HT1080 (cell line): ENCODE measurements at places on chromosomes 13 and 19. TPM values are rescaled to one million over a fixed set of nuclear protein-coding genes. Genes with fewer than 3 reads are reported as not detected.

The HIPK4 gene
- not detected in 2 replicates for total RNA-seq

- DNase-seq = peak; percentile 26
Observed at GRCh38 chr19:18233224-18233825, 7.1 kb upstream of the PDE4C start.

- no peak for DNase-seq
Observed at GRCh38 chr13:75360170-75360569, 121.8 kb downstream of the TBC1D4 start.

DNA sequence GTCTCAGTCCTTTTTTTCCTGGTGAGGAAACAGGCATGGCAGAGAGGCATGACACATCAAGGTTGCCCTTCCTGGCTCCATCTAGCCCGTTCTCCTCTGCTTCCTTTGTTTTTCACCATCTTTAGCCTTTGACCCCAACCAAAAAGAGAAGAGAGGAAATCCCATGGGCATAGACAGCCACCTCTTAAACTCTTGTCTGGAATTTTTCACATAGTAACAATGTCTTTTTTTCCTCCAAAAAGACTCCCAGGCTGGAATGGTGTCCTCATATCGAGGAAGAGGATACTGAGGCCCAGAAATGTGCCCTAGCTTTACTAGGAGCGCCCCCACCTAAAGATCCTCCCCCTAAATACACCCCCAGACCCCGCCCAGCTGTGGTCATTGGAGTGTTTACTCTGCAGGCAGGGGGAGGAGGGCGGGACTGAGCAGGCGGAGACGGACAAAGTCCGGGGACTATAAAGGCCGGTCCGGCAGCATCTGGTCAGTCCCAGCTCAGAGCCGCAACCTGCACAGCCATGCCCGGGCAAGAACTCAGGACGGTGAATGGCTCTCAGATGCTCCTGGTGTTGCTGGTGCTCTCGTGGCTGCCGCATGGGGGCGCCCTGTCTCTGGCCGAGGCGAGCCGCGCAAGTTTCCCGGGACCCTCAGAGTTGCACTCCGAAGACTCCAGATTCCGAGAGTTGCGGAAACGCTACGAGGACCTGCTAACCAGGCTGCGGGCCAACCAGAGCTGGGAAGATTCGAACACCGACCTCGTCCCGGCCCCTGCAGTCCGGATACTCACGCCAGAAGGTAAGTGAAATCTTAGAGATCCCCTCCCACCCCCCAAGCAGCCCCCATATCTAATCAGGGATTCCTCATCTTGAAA, at the start of gene GDF15:
Gene GDF15, plus strand, starts transcription at position 484 of the 868 bp plus-strand sequence. Its CDS starts 32 bp downstream, at position 516.
- peak; percentile 89 for DNase-seq

DNA sequence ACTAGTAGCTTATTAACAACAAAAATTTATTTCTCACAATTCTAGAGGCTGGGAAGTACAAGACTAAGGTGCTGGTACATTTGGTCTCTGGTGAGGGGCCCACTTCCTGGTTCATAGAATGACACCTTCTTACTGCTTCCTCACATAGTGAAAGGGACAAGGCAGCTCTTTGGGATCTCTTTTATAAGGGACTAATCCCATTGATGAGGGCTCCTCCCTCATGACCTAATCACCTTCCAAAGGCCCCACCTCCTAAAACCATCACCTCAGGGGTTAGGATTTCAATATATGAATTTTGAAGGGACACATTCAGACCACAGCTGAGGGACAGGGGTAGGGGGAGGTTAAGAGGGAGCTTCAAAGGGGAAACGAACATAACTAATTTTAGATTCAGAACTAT, 20.3 kb downstream of the SPART start:
- no peak for DNase-seq

The CAPN12 gene
- 0.10 and 0.14 TPM in 2 replicates for total RNA-seq

DNA sequence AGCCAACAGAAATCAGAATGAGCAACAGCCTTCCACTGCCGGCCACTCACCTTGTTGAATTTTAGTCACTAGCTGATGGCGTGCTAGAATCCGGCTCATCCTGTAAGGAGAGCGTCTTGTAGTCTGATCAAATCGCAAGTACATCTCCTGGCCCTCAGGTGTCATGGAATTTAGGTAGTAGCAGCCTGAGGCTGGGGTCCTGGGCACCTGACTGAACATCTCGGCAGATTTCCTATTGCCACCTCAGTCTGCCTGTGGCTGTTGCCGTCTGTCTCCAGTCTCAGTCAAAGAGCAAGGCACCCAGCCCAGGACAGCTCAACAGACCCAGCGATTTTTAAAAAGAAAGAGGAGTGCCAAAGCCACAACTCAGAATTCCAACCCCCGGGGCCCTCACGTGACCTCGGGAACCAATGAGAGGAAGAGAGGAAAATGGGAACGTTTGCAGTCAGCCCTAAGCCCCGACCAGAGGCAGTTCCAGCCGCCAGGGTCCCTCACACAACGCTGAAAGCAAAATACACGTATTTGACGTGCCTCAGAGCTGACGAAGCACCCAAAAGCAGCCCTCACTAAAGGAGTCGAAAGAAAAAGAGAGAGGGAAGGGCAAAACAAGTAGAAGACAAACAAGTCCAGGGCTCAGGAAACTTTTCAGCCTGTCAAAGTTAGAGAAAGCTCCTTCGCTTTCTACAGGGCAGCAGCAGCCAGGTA, at the start of gene STARD13:
Gene STARD13, minus strand, starts transcription at position 336 of the 705 bp plus-strand sequence. Its CDS starts 117 bp downstream, at position 219.
- DNase-seq = peak; percentile 98

GRCh38 chr13:38530492-38530891, 156.4 kb upstream of the FREM2 start:
- DNase-seq = no peak

GRCh38 chr13:77530875-77531274, 4.6 kb upstream of the SCEL start:
- no peak for DNase-seq

DNA sequence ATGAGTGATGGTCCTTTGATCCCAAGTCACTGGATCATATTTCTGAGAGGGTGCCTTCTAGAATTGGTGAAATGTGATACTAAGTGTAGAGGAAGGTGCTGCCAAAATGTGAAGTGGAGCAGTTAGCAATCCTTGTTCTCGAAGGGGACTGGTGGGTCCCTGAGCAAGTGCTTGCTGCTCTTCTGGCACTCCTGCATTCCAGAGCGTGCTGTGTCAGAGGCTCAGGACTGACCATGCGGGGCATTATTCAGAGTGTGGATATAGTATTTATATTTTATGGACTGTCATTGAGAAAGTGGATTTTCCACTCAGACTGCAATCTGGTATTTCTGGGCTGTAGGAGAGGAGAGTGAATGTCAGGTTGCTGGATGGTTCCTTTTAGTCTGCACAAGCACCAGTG, 152.6 kb upstream of the KL start:
- no peak for DNase-seq

The CDC37 gene
- 526 and 530 TPM in 2 replicates for total RNA-seq

DNA sequence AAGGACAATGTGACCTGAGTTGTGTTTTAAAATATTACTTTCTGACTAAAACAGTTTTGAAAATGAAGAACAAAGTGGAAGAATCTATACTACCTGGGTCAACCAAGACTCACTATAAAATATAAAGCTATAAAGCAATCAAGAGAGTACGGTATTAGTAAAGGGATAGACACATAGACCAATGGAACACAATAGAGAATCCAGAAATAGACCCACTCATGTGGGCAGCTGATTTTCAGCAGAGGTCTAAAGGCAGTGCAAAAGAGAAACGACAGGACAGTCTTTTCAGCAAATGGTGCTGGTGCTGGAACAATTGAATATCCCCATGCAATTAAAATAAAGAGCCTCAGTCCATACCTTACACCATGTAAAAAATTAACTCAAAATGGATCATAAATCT, 224.7 kb downstream of the RGCC start:
- DNase-seq = no peak

GRCh38 chr19:38978326-38978689, 2.8 kb upstream of the FBXO17 start:
- DNase-seq = no peak

DNA sequence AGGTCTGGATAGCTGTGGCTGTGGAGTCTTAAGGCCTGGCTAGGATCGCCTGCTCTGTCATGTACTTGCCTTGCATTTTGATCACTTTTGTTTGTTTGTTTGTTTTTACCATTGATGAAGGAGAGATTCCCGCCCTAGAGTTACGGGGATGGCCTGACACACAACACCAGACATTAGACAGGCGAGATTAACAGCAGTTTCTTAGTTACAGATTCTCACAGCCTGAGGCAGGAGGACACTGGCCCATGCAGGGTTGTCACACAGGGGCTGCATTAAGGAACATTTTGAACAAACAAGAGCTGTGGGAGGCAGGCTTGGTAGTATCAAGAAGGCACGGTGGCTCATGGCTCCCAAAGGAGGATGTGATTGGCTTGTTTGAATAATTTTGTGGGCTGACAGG, 291.8 kb downstream of the HS6ST3 start:
- no peak for DNase-seq

The ZNF99 gene
- not detected in 2 replicates for total RNA-seq

DNA sequence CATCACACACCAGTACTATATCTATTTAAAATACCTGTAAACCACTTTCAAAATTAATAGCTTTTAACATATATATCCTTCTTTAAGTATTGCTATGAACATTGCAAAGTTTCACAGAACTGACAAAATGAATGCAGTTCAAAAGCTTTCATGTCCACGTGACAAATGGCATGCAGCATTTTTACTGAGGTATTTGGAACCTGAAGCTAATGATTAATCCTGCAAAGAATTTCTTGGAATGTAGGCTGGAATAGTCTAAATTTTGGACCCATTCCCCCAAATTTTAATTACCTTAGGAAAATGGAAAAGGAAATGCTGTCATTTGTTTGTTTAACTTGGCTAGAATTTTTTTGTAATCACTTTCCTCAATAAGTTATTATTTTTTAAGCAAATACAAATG, 423.8 kb upstream of the GPC6 start:
- no peak for DNase-seq

- DNase-seq = no peak
Observed at GRCh38 chr13:40764587-40765403, 6.2 kb downstream of the MRPS31 start.

DNA sequence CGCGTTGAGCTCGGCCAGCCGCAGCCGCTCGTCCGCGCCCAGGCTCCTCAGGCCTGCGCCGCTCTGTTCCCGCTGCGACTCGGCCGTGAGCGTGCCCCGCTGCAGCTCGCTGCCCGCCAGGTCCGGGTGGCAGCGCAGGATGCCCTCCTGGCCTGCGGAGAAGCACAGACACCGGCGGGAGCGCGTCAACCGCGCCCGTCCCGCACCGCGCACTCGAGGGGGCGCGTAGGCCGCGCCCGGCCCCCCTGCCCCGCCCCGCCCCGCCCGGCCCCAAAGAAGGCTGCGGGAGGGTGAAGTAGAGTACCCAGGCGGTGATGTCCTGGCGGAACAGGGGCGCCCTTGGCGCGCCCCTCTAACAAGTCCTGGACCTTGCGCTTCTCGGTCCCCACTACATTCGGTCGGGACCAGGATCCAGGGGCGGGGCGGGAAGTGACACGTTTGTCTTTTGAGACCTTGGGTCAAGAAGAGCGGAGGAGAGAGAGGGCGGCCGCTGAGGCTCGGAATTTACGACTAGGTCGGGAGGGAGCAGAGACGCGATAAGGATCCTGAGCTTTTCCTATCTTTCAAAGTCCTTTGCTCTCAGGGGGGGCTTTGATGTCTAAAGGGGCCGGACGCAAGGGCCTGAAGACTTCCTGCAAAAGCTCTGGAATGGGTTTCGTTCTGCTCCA, 9.3 kb upstream of the CDX2 start:
- DNase-seq = no peak

GRCh38 chr19:14507704-14508542, 10.3 kb downstream of the DNAJB1 start:
- peak; percentile 69 for DNase-seq

- DNase-seq = peak; percentile 59
Observed at GRCh38 chr13:27375686-27376326, 48.6 kb upstream of the GTF3A start.

The ZNF460 gene
- 22.6 and 22.7 TPM in 2 replicates for total RNA-seq

DNA sequence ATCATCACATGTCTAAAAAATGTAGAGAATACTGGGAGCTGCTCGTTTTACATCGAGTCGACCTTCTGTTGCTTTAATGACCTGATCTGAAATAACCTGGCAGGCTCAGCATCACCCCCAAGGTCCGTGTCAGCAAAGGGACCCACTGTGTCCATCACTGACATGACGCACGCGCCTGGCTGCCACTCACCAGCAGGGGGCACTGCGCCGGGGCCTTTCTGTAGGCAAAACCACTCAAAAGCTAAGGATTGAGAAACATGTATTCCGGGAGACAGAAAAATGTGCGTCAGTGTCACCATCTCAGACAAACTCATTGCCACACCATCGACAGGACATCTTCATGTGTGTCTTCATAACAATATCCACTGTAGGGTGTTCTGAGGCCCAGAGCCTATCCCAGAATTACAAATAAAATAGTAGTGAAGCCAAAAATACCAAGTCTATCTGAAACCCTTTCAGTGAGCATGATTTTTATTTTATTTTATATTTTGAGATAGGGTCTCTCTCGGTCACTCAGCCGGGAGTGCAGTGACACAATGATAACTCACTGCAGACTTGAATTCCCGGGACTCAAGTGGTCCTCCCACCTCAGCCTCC, 130.3 kb upstream of the LSM14A start:
- DNase-seq = peak; percentile 34

DNA sequence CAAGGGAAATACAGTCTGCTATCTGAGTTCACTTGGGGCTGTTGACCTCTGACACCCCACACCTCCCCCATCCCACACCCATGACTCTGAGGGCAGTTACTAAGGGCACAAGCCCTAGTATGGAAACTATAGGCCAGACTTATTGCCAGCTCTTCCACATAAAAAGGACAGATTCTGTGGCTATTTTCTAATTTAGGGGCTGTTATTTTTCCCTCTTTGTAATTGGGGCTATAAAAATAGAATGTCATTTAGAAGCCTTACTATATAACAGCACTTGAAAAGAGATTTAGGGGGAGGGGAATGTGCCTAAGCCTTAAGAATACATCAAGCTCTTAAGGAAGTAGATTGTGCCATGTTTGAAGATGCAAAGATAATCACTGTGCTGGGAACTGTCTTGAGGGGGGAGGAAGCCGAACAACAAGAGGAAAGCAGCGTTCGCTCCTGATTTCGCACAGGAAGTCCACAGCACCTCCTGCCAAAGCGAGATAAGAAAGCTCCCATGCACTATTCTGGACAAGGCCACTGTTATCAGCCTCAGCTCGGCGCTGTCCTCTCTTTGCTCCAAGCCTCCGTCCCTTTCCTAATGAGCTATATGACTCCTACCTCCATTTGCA, 86.6 kb downstream of the FLT1 start:
- DNase-seq = no peak

The RAX2 gene
- total RNA-seq = not detected in 2 replicates

DNA sequence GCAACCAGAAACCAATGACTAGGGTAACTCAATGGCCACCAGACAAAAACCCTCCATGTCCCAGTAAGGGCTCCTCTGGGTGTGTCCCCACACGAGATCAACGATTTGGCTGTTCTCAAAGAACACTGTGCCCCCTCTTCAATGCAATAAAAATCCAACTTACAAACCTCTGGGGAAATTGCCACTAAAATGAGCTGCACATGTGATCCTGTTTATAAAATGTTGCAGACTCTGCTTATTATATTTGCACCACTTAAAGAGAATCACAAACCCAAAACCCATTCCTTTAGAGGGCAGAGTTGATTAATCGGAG, 80.5 kb downstream of the STK24 start:
- no peak for DNase-seq

GRCh38 chr13:26571518-26571917, 14.0 kb downstream of the WASF3 start:
- DNase-seq = no peak

GRCh38 chr13:75492389-75492788, 10.4 kb upstream of the TBC1D4 start:
- DNase-seq = no peak

The VSTM1 gene
- 0.74 and 0.84 TPM in 2 replicates for total RNA-seq

The TYROBP gene
- total RNA-seq = not detected in 2 replicates
